CD4-positive, alpha-beta T cell treated with Interleukin-4 for 1 hour (primary cell): ENCODE measurements at places on chromosomes 4 and X.

- no peak for DNase-seq
Measured at GRCh38 chr4:110633358-110634341, 10.8 kb upstream of the PITX2 start.

DNA sequence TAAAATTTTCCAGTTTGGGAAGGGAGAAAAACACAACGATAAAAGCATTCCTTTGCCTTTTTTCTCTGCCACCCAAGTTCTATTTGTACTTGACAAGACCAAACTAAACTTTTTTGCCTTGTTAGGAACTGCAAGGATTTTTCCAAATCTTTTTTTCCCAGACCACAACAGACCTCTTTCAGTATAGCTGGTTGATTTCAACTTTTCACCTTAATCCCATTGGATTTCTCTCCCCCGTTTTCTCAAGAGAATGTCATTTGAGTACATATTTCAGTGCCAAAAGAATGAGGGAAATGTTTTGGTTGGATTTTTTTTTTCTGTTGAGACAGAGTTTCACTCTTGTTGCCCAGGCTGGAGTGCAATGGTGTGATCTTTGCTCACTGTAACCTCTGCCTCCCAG lies 18.5 kb upstream of the SGMS2 start:
- no peak for DNase-seq

DNA sequence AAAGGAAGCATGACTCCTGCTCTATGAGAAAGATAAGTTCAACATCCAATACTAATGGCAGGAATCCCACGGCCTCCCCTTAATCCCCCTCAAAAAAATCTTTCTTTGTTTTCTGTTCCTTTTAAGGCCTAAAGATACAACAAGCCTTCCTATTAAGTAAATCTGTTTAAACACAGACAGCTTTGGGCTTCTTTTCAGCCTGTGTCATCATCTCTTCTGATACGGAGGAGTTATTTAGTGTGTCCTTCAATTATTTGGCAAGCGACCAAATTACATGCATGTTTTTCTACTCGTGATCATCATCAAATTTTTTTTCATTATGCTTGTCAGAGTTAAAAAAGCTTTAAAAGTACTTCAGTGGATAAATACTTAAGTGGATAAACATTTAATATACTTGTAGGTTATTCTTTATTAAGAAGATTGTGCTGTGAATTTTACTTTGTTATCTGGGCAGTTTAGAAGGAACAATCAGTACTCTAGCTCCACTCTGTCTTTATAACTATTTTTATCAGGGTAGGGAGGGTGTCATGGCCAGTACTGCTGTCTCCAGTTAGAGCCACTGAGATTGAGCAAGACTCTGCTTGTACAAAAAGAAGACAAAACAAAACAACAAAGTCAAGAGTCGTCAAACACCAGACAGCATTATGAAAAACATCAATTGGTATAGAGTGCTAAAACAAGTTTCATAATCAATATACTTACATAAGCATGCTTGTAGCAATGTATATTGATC lies 210.7 kb downstream of the PRR32 start:
- no peak for DNase-seq

DNA sequence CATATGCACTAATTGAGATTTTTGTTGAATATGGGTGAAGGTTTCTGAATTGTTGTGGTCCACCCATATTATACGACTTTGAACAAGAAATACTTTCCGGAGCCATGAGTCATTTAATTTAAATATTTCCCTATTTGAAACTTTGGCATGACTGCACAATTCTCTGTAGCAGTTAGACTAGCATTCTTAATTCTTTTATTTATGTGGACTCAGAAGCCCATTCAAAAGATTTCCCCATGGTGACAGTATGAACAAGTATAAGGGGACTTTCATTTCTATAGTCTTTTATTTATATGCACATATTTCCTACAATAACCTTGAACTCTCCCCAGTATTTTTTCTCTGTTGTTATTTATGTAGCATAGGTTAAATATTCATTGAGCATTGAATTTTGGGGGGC lies 72.6 kb downstream of the DTHD1 start:
- no peak for DNase-seq

DNA sequence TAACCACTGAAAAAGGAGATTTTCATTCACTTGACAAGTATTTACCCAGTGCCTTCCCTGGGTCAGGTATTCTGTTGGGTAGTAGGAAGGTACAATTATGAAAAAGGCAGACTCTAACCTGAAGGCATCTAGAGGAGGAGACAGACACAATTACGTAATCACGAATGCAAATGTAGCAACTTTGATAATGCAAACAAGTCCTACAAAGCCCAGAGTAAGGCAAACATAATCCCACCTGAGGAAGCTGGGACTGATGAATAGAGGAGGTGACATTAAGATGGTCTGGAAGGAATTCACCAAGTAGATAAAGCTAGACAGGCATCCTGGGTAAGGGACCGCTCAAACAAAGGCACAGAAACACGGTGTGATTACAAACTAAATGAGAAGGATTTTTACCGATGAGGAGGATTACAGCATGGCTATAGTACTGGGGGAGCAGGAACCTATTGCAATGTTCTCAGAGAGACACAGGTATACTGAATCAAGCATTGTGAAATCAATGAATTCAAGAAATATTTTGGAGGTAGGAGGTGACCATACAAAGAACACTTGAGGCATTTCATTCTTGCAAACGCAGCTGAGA lies 37.1 kb downstream of the TMEM150C start:
- no peak for DNase-seq

DNA sequence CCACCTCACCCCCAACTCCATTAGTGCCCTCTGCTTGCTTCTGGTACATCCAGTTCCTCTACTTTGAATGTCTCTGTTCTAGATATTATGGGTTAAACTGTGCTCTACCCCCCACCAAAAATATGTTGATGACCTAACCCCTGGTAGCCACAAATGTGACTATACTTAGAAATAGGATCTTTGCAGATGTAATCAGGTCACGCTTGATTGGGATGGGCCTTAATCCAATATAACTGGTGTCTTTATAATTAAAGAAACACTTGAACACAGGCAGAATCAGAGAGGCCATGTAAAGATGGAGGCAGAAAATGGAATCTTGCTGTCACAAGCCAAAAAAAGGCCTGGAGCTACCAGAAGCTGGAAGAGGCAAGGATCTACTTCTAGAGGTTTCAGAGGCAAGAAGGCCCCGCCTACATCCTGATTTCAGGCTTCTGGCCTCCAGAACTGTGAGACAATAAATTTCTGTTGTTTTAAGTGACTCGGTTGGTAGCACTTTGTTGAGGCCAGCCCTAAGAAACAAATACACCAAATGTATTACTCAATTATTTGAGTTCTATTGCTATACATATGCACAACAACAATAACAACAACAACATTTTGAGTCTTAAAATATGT lies 220.0 kb downstream of the PPP3CA start:
- no peak for DNase-seq

GRCh38 chrX:83511208-83511607 lies 3.1 kb downstream of the POU3F4 start:
- no peak for DNase-seq
